ENCODE measurements at places on chromosomes 6 and 20.
A peak's percentile ranks its signal among the peaks of the same experiment; 100 is the strongest.

- DNase-seq, result no peak
These were observed 142.5 kb upstream of the HDDC2 start for GRCh38 chr6:125444006-125444923.

DNA sequence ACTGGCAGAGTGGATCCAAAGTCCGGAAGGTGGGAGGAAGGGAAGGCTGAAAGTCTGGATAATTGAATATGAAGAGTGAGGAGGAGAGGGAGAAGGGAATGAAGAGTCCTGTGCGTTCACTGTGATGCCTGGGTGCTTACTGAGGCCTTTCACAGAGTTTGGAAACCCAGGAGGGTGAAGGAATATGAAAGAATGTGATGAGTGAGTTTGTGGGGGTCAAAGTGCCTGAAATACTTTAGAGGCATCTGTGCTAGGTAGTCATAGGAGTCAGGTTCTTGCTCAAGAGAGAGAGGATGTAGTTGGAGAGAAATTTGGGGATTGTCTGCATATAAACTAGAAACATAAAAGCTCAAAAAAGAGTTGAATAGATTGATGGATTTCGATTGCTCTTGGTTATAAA, 20.7 kb downstream of the NKX2-4 start:
- DNase-seq, result no peak

DNA sequence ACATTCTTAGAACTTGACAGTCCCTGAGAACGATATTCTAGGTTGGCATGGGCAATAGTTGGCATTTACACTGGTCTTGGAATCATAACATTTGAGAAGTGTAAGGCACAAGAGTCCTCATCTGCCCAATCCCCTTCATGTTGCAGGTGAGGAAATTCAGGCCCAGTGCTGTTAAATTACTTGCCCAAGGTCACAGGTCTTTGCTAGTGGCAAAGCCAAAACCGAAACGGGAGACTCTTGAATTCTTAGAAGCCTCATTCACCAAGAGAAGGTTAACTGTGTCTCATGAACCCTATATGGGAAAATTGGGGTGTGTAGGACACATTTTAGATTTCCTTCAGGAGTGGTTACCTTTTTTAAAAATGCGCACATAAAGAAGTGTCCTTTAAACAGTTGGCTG, 7.2 kb downstream of the E2F3 start:
- DNase-seq, result no peak

- DNase-seq, result no peak
These were observed 91.0 kb downstream of the KCNQ5 start for GRCh38 chr6:72712910-72713309.

DNA sequence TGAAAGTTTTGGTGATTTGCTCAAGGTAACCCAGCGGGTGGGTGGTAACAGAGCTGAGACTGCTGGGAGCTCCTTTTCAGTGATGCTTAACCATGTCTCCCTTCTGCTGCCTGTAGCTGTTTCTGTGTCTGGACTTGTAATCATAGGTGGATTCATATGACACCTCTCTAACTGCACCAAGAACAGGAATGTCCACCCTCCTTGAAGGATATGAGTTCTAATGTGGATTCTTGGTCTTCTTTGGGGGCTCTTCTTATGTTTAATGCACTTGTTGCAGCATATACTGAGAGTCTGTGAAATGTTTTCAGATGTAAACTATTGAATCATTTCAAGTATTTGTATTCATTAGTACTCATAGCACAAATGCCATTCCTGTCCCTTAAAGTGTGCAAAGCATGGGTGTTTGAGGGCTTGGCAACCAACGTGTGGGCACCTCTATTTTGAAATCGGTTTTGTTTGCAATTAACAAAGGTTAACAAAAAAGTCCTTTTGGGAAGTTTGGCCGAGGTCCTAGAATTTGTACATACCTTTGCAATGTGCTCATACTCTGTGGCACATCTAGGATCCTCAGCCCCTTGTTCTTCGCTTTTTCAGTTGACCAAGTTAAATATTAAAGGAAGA, 138.0 kb downstream of the SOX4 start:
- peak; percentile 11 for DNase-seq

- DNase-seq, result no peak
These were observed 91.9 kb downstream of the TNFAIP3 start for GRCh38 chr6:137958811-137959565.

GRCh38 chr6:32922083-32922482, 18.7 kb downstream of the HLA-DMB start:
- DNase-seq, result no peak

GRCh38 chr20:24469116-24469893, at the start of gene SYNDIG1:
SYNDIG1 (plus strand) TSS chr20:24469629; CDS start chr20:24543098, 73,469 bp downstream.
- no peak for DNase-seq

DNA sequence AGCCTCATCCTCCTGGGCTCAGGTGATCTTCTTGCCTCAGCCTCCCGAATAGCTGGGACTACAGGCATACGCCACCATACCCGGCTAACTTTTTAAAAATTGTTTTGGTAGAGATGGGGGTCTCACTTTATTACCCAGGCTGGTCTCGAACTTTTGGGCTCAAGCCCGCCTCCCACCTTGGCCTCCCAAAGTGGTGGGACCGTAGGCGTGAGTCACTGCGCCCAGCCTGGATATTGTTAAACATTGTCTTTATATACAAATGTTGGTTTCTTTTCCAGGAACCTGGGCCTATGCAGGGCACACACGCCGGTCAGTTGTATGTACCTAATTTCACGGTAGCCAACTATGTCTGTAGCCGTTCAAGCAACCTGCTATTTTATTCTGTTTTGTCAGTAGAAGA, 60.1 kb downstream of the SYNJ2 start:
- DNase-seq, result no peak

- no peak for DNase-seq
These were observed 371.8 kb upstream of the JAG1 start for GRCh38 chr20:11045412-11046175.

DNA sequence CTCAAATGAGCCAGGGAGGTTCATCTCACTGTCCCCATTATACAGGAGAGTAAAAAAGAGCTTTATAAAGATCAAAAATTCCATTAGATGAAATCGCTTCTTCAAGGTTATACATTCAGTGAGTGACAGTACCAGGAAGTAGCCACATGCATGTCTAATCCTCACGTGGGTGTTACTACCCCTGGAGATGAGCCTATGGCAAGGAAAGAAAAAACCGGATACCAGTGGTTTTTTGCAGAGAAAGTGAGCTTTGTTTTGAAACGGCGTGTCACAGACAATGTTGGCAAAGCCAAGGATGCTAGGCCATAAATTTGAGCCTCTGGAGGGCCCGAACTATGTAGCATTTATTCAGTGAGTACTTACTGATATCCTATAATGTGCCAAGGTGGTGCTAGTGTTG, 215.0 kb upstream of the RIN2 start:
- DNase-seq, result no peak

DNA sequence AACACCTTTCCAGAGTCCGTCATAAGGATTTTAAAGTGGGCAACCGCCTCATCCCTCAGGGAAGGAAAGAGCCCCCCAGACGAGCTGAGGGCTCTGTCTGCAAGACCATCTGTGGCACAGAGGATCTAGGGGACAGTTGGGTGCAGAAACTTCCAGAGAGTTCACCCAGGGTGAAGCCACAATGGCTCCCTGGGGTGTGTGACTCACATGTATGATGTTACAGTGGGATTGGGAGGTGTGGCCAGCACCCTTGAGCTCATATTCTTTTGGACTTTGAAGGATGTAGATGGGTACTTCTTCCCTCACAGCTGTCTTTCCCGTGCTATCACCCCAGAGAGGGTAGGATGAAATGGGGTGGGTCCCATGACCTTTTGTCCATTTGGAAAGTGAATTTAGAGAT, 95.5 kb downstream of the NCR2 start:
- peak; percentile 86 for DNase-seq

GRCh38 chr6:169723991-169724493, 258 bp downstream of the PHF10 start:
- no peak for DNase-seq

DNA sequence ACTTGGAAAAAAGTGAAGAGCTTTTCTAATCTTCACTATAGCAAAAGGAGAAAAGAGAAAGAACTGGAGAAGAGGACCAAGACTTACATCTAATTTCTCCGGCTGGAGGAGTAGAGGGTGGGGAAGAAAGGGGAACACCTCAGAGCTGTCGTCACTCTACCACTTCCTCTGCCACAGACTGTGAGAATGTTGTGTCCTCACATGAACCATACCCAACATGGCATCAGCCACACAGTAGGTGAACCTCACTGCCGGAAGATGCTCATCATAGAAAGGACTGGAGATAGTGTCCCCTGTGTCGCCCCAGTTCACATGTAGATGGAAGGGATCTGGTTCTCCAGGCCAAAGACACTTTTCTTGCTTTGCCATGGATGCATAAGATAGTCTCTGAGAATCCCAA, 604.4 kb upstream of the NOX3 start:
- DNase-seq, result no peak

- no peak for DNase-seq
These were observed 22.2 kb downstream of the PREP start for GRCh38 chr6:105380634-105381033.

DNA sequence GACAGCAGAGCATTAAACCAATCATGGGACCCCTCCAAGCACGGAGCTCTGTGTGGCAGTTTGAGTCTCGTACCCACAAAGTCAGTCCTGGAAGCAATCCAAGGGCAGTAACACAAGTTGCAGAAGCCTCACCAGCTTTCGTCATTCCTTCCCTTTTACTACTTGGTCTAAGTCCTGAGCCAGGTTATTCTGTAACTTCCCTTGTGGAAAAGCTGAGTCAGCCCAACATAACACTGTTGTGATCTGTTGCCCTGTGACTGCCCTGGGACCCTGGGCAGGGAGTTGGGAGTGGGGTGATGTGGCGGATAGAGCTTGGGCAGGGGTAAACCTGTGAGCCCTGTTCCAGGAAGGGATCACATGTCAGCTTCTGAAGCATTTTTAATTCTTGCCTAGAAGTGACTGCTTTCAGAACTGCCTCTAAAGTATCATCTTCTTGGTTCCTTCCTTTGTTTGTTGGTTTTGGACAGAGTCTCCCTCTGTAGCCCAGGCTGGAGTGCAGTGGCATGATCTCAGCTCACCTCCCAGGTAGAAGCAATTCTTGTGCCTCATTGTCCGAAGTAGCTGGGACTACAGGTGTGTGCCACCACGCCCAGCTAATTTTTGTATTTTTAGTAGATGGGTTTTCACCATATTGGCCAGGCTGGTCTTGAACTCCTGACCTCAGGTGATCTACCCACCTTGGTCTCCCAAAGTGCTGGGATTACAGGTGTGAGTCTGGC, 183.7 kb upstream of the JAG1 start:
- peak; percentile 39 for DNase-seq

DNA sequence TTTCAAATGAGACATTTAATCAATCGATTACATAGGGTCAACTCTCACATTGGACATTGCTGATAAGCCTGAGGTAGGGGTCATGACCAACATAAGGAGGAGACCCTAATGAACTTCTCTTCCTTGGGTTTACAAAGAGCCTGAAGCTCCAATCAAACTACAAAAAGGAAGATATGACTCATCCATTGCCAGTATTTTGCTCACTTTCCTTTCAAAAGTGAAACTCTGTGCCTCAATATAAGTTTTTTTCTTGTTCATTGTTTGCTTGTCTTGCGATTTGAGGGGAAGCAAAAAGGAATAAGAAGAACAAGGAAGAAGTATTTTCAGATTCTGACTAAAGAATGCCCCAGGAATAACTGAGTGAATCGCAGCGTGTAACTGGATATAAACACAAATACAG, 38.8 kb upstream of the KHDRBS2 start:
- DNase-seq, result no peak

All from H54 (cell line).